Stimulated activated CD8-positive, alpha-beta memory T cell treated with anti-CD3 and anti-CD28 coated beads, Interleukin-15, amount 100 ng/mL, for 24 hours (primary cell): ENCODE measurements at places on chromosomes 7 and 10.

DNA sequence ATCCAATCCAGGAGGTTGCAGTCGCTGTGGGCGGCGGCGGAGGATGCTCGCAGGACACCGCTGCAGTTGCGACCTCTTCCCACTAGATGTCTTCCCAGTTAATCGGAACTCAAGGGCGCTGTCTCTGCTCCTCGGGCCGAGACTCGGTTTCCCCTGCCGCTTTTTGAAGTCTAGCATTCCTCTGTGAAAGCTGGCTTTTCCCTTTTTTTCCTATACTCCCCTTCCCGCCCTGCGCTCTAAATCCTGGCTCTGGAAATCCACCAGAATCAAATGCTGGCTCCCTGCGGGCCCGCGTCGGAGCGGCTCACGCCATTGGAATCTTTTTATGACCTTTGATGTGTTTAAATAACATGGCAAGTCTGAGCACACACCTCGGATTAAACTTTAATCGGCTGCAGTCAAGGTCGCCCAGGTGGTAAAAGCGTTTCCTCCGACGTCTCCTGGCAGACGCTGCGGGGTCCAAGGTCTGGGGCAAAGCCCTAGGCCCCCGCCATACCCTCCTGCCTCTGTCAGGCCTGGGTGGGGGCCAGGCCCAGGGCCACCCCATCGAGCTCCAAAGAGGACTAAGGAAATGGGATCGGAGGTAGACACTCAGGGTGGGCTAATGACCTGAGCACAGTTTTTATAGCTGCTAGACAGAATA lies 10.7 kb upstream of the HOXA13 start:
- no peak for DNase-seq

GRCh38 chr7:52525772-52526341 lies 509.6 kb upstream of the POM121L12 start:
- DNase-seq, result no peak

- DNase-seq, result no peak
Measured at GRCh38 chr7:92603089-92603445, 12.9 kb upstream of the FAM133B start.

DNA sequence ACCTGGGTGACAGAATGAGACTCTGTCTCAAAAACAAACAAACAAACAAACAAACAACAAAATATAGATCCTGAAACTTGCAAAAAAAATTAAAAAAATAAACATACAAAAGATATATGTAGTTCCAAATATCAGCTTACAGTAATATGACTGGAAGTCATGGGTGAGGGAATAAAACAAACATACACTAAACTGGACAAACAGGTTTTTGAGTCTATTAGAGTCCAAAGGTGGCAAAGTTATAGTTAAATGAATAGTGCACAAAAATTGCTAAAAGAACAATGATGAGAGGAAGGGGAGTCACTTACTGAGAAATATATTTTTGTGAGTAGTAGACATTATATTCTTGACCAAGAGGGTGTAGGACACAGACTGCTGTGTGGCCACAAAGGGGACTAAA lies 16.7 kb upstream of the RSBN1L start:
- no peak for DNase-seq
